ENCODE measurements at places on chromosomes 4 and X.

DNA sequence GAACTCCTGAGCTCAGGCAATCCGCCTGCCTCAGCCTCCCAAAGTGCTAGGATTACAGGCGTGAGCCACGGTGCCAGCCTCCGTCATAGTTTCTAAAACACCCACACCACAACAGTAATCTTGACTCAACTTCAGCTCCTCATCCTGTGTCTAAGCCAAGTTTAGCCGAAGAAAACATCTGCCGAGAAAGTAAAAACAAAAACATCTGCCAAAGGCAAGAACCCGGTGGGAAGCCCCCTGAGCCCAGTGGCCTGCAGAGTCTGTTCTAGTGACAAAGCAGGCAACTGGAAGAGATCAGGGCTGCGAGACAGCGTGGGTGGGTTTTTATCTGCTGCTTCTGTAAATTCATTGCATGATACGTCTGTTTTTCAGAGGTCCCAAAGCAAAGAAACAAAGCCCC is 26.6 kb upstream of the CD99 start:
- no peak for DNase-seq

DNA sequence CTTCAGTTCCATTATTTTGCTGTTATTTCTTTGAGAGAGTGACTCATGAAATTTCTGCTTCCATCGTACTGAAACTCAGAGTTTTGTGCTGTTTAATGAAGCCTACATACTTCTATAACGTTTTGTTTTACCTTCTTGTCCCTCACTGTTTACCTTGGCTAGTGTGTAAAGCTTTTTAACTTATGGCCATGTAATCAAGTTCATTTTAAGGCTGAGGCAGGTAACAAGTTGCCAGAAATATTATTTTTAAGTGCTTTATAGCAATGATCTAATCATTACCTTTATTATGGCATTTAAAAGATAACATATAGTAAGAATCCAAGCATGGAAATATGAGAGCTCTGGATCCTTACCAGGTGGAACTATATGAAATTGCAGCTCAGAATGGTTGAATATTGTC is 102.3 kb upstream of the FAT1 start:
- DNase-seq, result no peak

GRCh38 chrX:130887376-130887775 is 15.6 kb downstream of the ENOX2 start:
- no peak for DNase-seq

- no peak for DNase-seq
Measured at GRCh38 chr4:101200561-101200960, 146.8 kb downstream of the PPP3CA start.

- DNase-seq, result no peak
Measured at GRCh38 chr4:66516940-66517339, 846.7 kb upstream of the EPHA5 start.

- no peak for DNase-seq
Measured at GRCh38 chr4:95087657-95088455, 330.1 kb downstream of the BMPR1B start.

All from islet precursor cell (in vitro differentiated cells).